ENCODE measurements at places on chromosomes 16 and 17.
A peak's percentile ranks its signal among the peaks of the same experiment; 100 is the strongest.

DNA sequence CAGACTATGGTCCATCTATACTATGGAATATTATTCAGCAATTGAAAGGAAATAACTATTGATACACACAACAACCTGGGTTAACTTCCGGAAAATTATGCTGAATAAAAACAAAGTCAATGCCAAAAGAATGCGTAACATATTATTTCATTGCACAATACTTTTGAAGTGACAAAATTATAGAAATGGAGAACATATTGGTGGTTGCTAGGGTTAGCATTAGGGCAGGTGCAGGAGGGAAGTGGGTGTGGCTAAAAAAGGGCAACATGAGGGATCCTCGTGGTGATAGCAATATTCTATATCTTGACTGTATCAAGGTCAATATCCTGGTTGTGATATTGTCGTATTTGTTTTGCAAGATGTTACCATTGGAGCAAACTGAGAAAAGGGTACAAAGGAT lies 34.9 kb downstream of the PIK3R5 start:
- no peak for DNase-seq

DNA sequence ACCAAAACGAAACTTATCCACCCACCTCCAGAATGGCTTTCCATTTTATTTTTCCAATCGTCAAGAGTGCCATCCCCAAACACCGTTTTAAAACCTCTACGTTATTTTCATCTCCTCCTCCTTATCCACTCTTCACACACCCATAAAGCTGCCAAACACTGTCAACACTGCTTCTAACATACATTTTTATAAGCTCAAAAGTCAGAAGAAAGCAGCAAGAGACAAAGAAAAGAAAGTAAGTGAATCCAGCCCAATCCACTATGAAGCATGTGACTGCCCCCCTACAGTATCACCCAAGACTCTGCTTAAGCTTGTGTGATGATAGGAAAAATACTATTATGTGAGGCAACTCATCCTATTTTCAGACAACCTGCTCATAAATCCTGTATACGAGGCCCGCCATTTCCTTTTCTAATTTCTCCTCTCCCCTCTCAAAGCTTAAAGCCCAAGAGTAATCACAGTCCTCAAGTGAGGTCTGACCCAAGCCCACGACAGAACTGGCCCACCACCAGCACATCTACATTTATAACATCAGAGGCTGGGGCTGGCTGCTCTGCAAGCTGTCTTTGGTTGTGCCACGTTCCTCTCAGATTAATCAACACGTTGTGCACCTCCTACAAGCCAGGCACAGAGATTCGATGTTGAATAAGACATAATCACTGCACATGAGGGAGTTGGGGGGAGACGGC lies 16.3 kb downstream of the USP31 start:
- DNase-seq: no peak

- DNase-seq: no peak
Observed at GRCh38 chr17:19348081-19348650, 14.4 kb downstream of the B9D1 start.

GRCh38 chr16:3874242-3874641 lies 6.3 kb downstream of the CREBBP start:
- DNase-seq: no peak

DNA sequence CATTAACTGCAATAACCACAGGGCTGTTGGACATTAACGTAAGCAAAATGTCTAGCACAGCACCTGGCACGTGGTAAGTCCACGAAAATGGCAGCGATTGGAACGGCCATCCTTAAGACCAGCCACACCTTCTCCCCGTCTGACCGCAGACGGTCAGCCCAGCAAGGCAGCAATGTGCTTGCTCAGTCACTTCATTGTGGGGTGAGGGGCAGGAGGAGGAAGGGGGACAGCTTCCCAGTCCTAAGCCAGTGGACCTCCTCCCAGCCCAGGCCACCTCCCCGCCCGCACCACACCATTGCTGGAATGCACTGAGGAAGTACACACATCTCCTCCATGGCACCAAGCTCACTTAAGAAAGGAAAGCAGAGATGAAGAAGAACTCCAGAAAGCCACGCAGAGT lies 8.6 kb upstream of the MYLK3 start:
- DNase-seq: no peak

DNA sequence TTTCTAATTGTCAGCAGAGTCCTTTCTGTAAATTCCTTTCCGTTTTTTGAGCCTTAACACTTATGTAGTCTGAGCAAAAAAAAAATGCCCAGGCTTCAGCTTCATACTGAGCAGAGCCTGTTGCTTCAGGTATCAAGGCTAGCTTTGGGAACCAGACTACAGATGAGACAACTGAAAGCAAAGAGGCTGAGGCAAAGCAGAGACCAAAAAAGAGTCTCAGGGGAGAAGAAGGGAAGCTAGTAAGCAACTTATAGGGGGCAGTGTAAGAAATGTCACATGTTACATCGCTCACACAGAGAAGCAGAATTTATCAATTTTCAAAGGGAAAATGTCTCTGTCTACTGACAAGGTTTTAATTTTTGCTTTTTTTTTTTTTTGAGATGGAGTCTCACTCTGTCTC lies 3.3 kb downstream of the HASPIN start:
- no peak for DNase-seq

GRCh38 chr17:37714897-37715296 lies 30.0 kb downstream of the HNF1B start:
- DNase-seq: no peak

DNA sequence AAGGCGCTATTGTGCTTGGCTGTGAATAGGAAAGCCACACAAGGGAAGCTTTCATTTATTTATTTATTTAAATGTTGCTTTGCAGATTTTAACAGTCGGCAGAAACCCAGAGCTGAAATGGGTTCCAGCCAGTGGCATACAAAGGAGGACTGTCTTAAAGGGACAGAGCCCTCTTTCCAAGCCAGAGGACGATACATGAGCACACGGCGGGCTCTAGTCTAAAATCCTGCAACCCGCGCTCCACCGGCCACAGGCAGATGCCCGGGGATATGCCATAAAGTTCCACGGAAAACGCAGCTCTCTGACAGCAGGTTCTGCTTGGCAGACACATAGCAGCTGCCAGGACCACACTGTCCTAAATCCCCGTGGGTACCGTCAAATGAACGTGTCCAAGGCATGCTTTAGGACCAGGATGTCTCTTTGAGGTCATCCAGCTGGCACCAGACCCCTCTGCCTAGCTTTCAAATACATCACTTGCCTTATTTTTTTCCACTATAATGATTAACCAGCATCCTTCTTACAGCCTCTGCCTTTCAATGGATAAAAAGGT lies 64.6 kb downstream of the CYTH1 start:
- no peak for DNase-seq

- no peak for DNase-seq
Observed at GRCh38 chr16:88301886-88302285, 80.9 kb upstream of the ZNF469 start.

GRCh38 chr16:86031141-86031678 lies 132.2 kb downstream of the IRF8 start:
- no peak for DNase-seq

DNA sequence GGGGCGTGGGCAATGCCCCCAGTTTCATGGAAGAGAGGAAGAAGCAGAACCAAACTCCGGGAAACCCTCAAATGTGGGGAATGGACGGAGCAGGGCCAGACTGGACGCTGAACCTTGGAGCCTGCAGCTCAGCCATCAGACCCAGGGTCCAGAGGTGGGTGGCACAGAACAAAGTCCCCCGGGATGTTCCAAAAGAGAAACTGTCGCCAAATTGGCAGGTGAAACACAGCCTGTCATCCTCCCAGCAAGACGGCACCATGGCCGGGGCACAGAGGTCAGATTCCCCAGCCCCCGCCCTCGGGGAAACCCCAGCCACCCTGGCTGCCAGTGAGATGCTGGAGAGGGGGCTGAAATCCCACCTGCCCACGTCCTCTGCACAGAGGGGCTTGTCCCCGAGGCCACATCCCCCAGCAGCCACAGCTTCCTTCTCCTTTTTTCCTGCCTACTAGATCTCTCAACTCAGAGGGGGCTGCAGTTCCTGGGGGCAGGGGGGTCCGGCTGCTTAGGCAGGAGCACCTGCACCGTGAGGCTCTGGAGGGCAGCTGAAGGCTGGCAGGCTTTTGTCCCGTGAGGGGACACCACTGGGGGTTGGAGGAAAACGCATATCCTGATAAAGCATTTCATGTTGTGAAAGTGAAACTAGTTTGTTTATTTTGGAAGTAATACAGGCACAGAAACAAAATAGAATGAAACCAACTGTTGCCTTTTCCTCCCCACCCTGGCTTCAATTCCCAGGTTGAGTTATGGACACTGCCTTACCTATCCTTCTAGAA lies 1.2 kb upstream of the SECTM1 start:
- DNase-seq: no peak

DNA sequence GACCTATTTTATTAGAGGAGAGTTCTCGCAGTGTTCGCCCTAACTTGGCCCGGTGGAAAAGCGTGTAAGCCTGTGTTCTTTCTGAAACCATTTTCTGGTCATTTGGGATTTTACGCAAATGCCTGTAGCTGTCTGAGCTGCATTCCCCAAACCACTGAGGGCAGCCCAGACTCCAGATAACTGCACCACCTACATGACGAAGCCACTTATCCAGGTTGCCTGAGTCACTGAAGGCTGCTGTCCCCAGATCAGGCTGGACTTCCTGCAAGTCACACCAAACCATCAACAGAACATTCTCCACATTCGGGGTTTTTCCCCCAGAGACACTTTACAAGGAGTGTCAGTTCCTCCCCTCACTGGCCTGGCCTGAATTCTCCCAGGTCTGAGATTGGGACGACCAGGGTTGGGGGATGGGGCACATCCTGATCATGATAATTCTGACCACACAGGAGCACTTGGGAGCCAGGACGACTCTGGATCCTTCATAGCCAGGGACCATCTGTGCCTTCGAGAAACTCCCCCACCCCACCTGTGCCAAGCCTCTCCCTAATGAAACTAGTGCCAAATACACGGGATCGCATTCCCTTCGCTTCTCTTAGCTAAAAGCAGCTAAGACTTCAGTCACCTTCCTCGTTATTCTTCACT lies 2.3 kb downstream of the RPRML start:
- no peak for DNase-seq

DNA sequence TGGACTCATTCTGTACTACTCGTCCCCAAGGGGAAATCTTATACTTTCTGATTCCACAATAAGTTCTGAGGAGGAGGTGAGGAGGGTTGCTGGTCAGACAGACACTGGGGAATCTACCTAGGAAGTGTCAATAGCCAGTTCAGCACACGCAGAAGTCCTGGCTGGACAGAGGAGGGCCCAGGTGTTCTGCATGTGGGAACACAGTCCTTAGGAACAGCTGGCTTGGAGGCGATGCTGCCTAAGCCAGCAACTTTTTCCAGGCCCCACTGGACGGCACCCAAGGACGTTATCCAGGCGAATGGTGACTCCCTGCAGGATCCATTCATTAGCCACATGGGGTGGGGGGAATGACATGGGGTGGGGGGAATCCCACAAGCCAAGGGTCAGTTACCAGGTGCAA lies 29.9 kb upstream of the WFIKKN2 start:
- DNase-seq: no peak

- DNase-seq: no peak
Observed at GRCh38 chr17:51373489-51374152, 113.3 kb downstream of the UTP18 start.

- no peak for DNase-seq
Observed at GRCh38 chr17:17347234-17347955, 44.2 kb downstream of the NT5M start.

GRCh38 chr17:42132941-42133340 lies 10.3 kb downstream of the HSPB9 start:
- peak; percentile 64 for DNase-seq

DNA sequence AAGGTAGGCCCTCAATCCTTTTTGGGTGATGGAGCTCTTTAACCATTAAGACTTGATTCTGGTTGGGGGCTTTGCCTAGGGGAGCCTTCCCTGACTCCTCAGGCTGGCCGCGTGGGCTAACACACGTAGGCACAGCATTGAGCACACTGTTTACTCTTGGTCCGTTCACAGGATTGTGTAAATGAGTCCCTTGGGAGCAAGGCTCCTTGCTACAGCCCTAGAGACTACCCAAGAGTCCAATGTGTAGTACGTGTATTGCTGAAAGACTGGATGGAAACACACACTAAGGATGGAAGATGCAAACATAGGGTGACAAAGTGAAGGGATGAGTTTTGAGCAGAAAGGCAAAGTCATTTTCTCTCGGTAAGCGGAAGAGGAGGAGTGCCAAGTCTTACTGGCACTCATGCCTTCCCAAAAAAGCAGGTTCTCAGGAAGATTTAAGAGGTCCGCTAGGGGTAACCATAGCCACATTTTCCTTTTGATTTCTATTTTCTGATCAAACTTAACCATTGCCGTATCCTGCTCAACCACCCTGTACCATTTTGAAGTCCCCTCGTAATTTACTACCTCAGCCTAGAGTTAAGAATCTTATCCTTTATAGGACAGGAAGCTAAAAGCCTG lies 911 bp upstream of the ITGA2B start:
- no peak for DNase-seq

DNA sequence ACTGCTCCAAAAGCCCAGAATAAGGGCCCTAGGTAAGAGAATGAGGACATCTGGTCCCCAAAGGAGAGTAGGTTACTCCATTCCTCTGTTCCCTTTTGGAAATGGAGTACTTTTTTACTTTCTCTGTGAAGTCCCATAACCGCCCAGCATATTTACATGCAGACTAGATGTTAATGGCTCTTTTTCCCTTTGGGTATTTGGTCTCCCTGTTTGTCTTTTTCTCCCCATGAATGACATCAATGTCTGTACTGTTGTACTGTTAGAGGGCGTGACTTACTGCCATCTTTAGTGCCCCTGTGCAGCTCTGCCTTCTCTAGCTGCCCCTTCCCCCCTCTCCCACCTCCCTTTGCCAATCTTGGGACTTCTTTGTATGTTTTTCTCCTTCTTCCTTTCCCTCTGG lies 19.0 kb downstream of the GPR179 start:
- DNase-seq: no peak

DNA sequence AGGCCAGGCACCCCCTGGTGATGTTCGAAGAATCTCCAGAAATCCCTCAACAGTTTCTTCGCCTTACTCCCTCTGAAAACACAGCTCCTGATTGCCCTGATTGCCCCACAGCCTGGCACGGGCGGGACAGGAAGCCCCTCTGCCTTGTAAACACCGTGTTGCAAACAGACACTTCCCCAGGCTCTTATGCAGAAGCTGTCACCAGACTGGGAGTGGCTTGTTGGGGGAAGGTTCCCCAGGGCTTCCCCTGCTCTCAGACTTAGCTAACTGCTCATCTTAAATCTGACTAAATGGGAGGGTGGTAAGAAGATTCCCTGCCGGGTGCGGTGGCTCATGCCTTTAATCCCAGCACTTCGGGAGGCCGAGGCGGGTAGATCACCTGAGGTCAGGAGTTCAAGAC lies 11.2 kb downstream of the PIK3R5 start:
- DNase-seq: no peak

DNA sequence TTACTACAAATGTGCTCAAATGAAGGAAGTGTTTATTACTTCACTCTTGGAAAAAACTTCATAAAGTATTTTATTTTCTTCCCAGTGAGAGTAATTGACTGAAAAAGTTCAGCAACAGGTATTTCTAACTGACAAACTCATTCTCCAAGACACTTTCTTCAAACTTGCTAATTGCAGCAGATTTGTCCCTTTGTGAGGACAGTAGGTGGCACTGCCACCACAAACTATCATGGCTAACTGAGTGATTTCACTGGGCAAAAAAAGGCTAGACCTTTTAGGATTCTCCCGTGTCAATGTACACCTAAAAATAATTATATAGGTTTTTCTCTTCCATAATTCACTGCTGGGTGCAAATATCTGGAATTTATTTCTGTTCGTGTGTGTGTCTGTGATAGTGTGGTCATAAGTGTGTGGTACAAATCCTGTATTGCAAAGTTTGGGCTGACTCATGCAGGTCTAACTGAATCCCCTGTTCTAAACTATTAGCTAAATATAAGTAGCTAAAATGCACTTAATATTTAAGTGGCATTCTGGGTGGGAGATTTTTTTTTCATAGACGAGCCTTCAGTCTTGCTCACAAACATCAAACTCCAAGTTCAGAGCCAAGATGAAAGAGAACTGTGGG lies 3.9 kb downstream of the HS3ST3A1 start:
- DNase-seq: no peak

All from BJ (cell line).